ENCODE measurements at places on chromosomes 12 and 14.

DNA sequence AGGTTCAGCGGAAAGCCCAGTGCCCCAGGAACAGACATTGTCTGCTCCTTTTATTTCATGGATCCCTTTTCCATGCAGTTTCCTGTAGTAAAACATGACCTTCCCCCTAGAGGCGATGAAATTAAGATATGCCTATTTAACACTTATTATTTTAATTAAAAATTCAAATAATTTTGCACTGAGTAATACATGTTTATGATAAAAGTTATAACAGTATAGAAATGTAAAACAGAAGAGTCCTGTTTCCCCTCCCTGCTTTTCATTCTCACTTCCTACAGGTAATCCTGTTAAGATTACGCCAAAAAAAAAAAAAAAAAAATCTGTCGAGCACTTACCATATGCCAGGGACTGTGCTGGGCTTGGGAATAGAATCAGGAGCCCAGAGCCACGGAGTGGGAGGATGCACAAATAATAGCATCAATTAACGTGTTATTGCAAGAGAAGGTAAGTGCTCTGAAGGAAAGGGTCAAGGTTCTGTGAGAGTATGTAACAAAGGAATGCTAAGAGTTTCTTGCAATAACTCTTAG is 830 bp upstream of the LPCAT3 start:
- DNase-seq = no peak

GRCh38 chr14:101075025-101075800 is 171.7 kb upstream of the RTL1 start:
- no peak for DNase-seq

DNA sequence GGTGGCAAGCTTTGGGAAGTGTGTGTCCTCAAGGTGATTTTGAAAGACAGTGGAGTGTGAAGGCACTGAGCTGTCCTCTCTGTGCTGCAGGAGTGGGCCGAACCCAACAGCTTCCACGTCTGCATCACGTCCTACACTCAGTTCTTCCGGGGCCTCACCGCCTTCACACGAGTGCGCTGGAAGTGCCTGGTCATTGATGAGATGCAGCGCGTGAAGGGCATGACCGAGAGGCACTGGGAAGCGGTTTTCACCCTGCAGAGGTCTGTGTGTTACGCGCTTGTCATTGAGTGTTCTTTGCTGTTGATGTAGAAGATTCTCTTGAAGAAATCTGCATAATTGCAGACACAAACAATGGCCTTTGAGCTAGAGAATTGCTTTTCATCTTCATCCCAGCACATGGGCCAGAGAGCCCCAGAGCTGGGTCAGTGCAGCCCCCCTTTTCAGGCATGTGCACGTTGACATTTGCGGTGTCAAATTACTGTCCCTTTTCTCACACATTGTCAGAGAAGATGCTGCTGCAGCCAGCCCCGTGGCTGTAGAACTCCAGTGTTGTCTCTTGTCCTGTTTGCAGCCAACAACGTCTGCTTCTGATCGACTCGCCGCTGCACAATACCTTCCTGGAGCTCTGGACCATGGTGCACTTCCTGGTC is 63.3 kb downstream of the EP400 start:
- DNase-seq = no peak

DNA sequence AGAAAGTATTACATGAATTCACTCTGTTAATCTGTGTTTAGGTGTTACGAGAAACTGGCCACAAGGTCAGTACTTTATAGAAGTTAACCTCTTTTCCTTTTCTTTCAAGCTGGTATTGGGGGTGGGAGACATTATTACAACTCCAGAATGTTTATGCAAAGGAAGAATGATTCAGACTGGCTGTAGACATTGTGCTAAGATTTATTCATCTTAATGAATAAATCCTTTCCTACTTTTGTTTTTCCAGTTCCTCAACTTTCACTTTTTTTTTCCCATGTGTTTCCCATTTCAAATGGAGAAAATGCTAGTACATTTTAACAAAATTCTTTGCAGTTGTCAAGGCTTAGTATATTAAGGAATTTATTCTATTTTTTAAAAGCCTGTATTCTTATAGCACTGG is 1.3 kb downstream of the OTOGL start:
- no peak for DNase-seq

DNA sequence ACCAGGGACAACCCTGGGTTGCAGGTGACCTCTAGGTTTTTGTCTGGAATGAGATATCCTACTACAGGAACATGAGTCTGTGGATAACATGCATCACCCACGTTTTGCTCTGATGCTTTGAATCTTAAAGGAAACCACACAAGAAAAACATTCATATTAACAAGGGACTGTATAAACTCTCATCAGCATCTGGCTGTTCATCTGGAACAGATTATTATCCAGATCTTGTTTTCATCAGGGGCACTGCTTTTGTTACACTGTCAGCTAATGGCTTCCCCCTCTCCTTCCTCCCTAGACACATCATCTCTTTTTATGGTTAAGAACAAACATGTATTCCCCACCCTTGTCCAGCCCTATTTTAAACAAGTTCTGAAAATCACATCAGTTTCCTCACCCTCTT is 1095.7 kb downstream of the AACS start:
- no peak for DNase-seq

DNA sequence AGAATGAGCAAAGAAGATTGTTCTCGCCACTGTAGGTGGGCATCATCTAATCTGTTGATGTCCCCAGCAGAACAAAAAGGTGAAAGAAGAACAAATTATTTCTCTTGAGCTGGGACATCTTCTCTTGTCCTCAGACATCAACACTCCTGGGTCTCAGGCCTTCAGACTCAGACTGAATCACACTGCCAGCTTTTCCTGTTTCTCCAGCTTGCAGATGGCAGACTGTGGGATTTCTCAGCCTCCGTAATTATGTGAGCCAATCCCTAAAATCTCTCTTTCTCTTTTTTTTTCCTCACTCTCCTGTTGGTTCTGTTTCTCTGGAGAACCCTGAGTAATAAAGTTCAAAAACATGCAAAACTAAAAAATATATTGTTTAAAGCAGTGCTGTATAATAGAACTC is 3.7 kb upstream of the TMPRSS12 start:
- no peak for DNase-seq

- DNase-seq = peak; percentile 4
These were observed 51.1 kb downstream of the MIS18BP1 start for GRCh38 chr14:45201905-45202304.

GRCh38 chr12:120810021-120810420 is 84.4 kb downstream of the ACADS start:
- no peak for DNase-seq

GRCh38 chr12:112121780-112122565 is 3.4 kb upstream of the TRAFD1 start:
- DNase-seq = no peak

DNA sequence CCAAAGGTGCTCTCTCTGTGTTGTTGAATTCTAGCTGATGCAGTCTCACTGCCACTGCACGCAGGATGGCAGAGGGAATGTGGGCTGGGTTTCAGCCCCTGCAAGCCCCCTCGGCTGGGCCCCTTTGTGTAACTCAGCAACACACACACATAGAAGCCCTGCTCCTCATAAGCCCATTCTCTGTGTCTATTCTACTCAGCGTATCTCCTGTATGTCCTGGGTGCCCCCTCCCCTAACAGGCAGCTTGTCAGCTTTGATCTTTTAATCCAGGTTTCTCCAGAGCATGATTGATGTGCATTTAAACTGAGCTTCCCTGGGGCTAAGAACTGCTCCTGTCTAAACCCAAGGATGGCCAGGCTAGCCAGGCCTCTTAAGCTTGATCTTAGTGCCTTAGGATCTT is 43.0 kb downstream of the SRRM4 start:
- DNase-seq = no peak

GRCh38 chr14:104873380-104874055 is 8.4 kb downstream of the CEP170B start:
- DNase-seq = no peak

DNA sequence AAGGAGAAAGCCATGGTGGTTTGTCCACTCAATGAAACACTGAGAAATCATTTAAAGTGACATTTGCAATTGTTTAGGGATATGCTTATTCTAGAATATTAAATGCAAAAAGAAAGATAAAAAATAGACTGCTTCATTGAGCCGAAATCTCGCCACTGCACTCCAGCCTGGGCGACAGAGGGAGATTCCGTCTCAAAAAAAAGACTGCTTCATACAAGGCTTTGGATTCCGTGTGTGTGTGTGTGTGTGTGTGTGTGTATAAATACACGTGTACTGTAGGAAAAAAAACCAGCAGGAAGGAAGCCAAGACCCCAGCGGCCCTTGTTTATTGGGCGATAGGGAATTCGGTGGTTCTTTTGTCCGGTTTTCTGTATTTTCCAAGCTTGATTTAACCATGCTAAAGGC is 3.2 kb upstream of the ZNF839 start:
- DNase-seq = no peak

DNA sequence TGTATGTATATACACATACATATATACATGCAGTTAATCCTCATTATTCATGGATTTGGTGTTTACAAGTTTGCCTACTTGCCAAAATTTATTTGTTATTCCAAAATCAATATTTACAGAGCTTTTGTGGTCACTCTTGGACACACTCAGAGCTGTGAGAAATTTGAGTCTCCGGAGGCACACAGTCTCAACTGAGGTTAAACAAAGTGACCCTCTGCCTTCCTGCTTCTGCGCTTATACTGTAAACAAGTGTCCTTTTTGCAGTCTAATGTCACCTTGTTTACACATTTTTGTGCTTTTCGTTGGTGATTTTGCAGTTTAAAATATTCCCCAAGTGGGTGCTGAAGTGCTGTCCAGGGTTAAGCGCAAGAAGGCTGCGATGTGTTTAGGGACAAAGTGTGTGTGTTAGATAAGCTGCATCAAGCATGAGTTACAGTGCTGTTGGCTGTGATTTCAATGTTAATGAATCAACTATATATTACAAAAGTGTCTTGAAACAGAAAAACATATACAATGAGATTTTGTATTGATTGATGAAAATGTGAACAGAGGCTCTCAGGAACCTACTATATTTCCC is 13.1 kb upstream of the LTA4H start:
- no peak for DNase-seq

GRCh38 chr12:68206446-68206845 is 19.2 kb downstream of the IL26 start:
- DNase-seq = no peak

DNA sequence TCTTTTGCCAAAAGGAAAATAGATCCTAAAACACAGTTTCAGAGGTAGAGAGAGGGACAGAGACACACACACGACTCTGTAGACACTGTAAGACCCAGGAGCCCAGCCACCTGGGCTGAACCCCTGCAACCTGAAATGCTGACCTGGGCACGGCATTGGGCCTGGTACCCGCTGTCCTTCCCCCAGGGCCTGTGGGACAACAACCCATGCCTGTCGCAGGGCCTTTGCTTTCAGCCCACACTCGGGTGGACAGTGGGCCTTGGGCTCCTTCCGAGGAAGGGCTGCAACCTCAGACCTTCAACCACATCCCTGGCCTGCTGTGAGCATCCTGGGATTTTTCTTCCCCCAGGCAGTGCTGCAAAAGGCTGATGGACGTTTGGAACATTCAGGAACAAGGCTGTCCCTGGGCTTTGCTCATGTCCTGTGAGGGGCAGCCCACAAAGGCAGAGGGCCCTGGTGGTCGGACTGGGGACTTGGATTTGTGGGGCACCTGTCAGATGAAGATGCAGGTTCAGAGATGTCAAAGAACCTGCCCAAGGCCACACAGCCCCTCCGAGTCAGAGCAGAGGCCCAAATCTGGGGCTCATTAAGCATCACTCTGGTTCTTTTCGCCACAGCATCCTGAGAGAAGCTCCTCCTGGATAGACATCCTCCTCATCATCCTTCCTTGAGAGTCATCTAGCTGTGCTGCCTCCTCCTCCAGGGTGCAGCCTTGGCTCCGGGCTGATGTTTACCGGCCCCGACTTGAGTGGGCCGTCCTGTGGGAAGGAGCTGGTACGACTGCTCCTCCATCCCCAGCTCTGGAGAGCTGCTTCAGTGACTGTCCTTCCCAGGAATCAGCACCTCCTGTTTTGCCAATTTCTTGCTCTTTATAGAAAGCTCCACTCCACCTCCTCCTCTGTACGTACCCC is 32.7 kb downstream of the CCDC92 start:
- DNase-seq = no peak

- DNase-seq = peak; percentile 89
These were observed 72.0 kb downstream of the IRF2BPL start for GRCh38 chr14:76956316-76957090.

- no peak for DNase-seq
These were observed 93.5 kb downstream of the LRRC74A start for GRCh38 chr14:76919431-76920330.
